ENCODE measurements at places on chromosomes 7 and 10.

- no peak for DNase-seq
These were observed 2.7 kb upstream of the PWWP2B start for GRCh38 chr10:132394201-132394811.

- no peak for DNase-seq
These were observed 1.4 kb upstream of the CREB5 start for GRCh38 chr7:28410628-28411531.

DNA sequence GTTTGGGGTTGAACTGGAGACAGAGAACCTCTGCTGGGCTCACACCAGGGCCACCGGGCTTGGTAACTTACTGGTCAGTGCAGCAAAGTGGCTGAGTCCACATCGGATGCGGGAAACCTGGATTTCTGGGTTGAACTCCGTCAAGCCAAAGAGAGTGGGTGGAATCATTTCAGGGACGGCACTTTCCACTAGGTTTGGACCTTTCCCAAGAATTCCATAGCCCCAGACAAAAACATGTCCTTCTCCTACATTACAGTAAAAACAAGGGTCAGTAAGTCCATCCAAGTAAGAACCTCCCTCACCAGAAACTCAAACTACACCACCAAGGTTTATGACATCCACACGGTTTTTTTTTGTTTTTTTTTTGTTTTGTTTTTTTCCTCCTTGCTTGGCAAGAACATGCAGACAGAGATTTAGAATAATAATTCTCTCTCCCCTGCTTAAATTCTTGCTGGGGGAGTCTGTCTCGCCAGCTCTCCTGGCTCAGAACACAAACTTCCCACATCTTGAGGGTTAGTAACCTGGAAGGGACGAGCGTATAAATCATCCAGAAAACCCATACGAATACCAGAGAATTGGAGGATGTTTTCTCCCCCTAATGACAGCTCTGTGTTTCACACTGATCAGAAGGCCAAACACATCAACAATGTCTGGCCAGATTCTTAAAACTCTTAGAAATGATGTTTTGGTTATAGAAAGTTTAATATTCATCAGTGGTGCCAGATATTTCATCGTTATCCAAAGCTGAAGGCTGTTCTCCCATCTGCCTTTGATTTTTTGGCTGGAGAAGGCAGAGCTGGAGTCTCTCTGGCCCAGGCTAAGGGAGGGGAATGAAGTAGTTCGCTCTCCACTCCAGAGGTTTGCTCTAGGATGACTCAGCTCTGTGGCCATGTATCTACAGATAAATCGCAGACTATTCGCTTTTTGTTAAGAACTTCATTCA is 17.5 kb downstream of the RCC1L start:
- no peak for DNase-seq

- no peak for DNase-seq
These were observed 57.7 kb downstream of the ATAD1 start for GRCh38 chr10:87760195-87760905.

- no peak for DNase-seq
These were observed 26.3 kb upstream of the CAPZA2 start for GRCh38 chr7:116836048-116836447.

Data from stimulated activated CD4-positive, alpha-beta T cell treated with anti-CD3 and anti-CD28 coated beads, Interleukin-1b, Interleukin-23, amount 100 ng/mL, for 24 hours (primary cell).